ENCODE measurements at places on chromosomes 7 and 10.

DNA sequence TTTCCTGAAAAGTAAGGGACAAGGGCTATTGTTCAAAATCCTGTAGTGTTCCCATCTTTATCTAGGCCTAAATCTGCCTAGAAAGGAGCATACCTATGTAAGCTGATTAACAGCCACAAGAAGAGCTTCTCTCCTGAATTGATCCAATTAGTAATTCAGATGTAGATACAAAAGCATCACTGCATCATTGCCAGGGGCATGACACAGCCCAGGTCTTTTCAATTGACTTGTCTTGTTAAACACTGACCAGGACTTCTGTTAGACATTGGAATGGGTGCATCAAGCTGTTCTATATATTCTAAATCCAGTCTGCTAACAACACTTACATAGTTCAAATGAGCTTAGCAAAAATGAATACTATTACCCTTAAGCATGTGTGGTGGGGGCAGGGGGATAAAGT, 589.2 kb downstream of the INHBA start:
- no peak for DNase-seq

DNA sequence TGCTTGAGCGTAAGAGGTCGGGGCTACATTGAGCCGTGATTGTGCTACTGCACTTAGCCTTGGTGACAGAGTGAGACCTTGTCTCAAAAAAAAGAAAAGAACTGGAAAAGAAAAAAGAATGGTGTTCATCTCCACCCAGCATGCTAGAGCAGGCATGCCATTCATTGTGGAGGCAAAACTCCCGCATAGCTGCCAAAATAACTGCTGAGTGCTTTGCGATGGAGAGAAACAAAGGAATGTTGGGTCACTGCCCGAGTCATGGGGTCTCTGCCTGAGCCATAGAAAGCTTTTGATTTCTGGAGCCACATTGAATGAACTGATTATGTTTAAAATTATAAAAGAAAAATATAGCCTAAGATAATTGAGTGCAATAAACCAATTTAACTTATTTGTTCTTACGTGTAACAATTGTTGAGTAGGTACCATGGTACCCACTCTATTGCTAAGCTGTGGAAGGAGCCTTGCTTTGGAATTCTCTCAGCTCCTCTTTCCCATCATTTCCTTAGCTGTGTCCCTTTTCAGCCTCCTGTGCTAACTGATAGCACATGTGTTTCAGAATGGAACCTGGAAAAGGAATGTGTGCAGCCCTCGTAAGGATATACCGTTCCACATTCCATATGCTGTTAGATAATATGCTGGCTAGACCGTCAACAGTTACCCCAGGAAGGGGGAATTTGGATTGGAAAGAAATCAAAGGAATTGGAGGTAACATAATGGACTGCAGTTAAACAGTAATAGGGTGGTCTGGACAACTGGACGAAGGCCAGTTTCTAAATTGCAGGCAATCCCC, 99.0 kb downstream of the KIAA1217 start:
- no peak for DNase-seq

DNA sequence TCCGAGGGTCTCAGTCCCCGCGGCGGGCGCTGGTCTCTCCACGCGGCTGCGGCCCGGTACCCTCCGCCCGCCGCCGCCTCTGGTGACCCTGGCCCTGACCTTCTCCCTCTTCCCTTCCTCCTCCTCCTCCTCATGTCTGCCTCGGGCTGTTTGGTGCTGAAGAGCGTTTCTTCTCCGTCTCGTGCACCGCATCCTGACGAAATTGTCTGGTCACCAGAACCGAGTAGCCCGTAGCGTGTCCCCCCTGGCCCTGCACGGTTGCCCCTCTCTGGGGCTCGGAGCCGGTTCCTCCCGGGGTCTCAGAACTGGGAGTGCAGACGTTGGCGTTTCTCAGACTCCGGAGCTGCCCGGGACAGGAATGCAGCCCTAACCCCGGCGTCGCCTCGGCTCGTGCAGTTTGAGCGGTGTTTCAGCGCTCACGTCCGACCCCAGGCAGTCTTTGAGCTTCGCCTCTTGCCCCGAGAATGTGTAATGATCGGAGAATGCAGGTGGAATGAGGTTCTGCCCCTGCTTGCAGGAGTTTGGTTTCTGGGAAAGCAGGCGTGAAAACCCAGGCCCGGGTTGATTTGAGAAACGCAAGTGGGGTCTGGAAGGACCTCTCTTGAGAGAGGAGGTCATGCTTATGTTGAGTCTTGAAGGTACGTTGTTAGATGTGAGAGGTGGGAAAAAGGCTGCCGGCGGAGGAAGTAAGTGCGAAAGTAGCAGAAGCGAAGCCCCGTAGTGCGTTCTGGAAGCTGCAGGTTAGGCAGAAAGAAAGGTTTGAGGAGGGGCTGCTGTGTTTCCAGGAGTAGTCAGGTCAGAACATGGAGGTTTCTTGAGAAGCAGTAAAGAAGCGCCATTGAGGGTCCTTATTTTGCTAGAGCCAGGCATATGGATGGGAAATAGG, 743 bp downstream of the RBM17 start:
- no peak for DNase-seq

DNA sequence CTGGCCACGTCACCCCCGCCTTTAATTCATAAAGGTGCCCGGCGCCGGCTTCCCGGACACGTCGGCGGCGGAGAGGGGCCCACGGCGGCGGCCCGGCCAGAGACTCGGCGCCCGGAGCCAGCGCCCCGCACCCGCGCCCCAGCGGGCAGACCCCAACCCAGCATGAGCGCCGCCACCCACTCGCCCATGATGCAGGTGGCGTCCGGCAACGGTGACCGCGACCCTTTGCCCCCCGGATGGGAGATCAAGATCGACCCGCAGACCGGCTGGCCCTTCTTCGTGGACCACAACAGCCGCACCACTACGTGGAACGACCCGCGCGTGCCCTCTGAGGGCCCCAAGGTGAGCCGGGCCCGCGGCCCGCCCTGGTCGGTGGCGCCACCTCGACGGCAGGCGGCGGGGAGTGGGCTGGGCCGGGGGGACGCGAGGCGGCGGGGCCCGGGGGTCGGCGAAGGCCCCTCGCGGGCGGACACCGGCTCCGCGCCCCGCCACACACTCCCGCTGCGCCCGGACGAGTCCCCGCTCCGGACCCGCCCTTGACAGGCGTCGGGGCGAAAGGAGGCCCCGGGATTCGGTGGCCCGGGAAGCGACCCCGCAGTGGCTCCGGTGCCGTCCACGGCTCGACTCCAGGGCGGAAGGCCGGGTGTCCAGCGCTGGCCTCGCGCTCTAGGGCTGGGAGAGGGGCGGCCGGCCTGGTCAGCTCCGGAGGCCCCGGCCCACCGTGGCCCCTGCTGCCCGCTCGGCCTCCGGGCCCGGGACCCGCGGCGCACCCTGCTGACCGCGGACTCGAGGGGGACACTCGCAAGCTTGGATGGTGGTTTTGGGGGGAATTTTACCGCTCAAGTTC, 557 bp downstream of the BAG3 start:
- DNase-seq, result no peak

GRCh38 chr10:1378473-1378872, 322.3 kb downstream of the WDR37 start:
- no peak for DNase-seq

DNA sequence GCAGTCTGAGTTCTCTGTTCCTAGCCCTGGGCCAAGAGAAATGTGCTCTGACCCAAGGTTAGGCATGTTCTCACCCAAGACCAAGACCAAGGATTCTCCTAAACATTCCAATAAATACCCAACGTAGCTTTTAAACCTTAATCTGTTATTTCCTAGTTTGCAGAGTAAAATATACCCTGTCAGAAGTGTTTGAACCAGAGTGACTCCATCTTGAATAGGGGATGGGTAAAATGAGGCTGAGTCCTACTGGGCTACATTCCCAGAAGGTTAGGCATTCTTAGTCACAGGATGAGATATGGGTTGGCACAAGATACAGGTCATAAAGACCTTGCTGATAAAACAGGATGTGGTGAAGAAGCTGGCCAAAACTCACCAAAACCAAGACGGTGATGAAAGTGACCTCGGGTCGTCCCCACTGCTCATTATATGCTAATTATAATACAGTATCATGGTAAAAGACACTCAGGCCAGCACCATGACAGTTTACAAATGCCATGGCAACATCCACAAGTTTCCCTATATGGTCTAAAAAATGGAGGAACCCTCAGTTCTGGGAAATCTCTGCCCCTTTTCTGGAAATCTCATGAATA, 27.7 kb downstream of the PLXNA4 start:
- no peak for DNase-seq

DNA sequence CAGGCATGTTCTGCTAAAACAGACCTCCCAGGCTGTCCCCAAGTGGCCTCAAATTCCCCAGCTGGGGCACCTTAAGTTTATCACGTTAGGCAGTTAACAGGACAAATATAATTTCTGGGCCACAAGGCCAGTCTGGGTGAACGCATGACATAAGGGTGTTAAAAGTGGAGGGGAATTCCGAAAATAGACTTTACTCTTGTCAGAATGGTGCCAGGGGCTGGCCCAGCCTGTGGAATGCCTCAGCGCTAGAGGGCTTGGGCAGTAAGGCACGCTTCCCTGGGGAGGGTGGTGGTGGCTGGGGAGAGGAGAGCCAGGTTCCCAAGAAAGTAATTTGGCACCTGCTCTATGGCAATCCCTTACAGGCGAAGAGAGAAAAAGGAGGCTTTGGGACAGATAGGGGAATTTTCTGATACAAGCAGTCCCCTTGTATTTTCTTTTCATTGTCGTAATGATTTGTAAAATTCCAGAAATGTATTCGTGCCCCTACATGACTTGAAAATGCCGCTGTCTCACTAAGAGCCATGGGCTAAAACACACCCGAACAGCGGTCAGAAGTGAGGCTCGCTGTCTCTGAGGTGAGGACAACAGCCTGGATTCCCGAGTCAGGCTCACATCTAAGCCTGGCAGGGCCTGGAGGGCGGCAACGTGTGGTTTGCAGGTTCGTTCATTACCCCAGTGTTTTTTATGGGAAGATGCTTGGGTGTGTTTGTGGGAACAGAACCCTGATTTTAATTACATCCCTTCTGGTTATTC, 463.2 kb upstream of the GALNT17 start:
- no peak for DNase-seq

GRCh38 chr10:49131507-49132361, 2.1 kb downstream of the FAM170B start:
- no peak for DNase-seq

All from NCI-H2081 treated with DMSO at 0.1 percent for 48 hours (cell line).